ENCODE measurements at places on chromosomes 13 and 19.
A peak's percentile ranks its signal among the peaks of the same experiment; 100 is the strongest.

DNA sequence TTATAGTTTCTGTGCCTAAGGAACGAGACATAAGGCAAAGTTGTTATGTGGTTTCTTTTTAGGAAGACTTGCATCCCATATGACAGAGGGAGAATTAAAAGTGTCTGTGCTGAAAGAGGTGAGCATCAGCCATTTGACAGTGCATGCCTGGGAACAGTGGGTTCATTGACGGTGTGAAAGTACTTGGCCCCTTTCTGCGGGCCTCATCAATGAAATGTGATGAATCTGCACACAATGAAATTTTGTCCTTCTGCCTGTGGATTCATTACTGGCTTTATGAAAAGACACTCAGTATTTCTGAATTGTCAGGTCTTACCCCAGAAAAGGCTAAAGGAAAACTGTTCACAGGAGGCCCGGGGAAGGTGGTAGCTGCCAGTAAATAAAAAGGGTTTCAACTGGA lies 295.8 kb downstream of the FOXO1 start:
- DNase-seq = no peak

GRCh38 chr13:65085977-65086376 lies 2144.2 kb downstream of the PCDH9 start:
- DNase-seq = no peak

DNA sequence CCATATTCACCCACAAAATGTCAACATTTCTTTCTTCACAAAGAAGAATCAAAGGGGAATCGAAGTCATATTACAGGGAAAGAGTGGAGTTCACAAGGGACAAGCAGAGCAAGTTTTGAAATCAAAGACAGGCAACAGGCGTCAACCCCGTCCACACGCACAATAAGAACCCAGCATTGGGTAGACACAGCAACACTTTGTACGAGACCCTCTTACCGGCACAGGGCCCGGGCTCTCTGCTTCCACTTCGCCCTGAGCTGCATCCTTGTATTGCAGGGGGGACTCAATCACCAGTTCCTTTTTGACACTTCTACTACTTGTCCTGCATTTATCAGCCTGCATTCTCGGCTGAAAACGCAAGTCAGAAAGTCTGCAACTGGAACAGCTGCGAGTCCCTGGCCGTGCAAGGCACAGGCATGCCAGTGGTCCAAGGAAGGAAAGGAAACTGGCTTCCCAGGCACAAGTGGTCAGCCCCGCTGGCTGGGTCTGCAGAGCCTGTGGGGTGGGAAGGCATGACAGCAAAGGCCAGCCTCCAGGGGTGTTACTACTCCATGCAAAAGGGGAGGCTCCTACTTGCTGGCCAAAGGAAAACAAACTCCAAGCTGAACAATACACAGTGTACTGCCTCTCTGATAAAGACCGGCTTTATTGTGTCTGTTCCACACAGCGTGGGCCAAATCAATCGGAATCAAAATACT lies at the start of gene DOCK9:
Gene DOCK9 (minus strand): TSS at position 497 of the 698 bp plus-strand sequence. CDS start 155 bp downstream, at position 342.
- DNase-seq = no peak

DNA sequence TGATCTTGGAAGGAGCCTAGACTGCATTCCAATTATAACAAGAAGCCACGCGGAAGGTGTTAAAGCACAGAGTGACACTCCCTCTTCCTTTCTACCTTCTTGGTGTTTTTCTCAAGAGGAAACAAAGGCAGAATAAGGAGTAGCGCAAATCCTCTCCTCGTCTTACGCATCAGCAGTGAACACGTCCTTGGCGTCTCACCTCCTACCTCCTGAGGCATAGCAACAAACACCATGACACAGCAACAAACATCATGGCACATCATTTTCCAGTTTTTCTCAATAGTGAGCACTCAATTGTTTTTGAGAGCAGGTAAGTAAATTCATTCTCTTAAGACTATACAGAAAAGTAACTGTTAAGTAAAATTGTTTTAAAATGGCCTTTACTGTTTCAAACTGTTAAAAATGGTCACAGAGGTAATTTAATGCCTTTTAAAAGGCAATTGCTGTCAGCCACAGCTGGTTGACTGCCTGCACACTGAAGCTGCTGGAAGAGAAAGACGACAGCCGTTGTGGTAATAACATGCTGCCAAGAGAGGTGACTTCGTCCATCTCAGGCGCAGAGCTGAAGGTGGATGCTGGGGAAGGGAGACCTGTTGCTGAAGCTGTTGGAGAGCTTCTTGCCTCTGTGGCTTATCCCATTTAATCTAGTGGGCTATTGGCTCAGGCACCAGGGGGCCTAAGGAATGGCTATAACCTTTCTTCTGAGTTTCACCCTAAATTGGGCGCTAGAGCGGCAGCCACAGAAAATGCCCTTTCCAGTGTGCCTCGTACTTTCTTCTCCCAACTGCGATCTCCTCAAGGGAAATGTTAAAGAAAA lies 703.7 kb downstream of the UQCRFS1 start:
- no peak for DNase-seq

DNA sequence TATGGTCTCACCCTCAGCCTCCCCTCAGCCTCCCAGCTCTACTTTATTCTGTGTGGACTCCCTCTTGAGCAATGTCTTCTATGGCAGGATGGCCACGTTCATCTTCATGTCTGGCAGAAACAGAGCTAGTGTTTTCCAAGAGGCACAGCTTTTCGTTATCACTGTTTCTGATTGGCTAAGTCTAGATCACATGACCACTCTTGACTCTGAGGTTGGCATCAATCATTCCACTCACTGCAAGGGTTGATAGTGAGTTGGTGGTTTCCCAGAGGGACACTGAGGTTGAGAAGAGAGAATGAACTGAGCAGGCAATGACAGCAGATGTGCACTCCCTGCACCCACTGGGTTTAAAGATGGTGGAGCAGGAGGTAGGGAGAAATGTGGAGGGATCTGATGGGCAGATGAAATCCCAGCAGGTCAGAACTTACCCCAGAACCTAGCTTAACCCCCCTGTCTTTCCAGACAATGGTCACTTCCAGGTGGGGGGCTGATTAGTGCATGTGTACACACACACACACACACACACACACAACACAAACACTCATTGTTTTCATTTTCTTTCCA lies 26.3 kb upstream of the UQCRFS1 start:
- no peak for DNase-seq

DNA sequence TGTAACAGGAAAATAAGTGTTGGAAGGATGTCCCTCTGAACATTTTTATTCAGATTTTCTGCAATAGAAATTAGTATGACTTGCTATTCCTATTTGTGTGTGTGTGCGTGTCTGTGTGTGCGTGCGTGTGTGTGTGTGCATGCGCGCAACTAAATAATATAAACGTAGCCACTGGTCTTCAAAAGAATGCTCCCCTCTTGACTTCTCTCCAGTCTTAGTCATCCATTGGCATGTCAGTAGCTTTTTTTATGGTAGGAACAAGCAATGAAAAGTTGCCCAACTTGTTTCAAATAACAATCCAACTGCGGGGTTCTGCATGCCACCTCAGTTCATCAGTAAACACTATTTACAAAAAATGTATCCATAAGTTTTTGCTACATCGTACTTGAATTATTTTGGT lies 249.6 kb downstream of the GPC6 start:
- DNase-seq = no peak

DNA sequence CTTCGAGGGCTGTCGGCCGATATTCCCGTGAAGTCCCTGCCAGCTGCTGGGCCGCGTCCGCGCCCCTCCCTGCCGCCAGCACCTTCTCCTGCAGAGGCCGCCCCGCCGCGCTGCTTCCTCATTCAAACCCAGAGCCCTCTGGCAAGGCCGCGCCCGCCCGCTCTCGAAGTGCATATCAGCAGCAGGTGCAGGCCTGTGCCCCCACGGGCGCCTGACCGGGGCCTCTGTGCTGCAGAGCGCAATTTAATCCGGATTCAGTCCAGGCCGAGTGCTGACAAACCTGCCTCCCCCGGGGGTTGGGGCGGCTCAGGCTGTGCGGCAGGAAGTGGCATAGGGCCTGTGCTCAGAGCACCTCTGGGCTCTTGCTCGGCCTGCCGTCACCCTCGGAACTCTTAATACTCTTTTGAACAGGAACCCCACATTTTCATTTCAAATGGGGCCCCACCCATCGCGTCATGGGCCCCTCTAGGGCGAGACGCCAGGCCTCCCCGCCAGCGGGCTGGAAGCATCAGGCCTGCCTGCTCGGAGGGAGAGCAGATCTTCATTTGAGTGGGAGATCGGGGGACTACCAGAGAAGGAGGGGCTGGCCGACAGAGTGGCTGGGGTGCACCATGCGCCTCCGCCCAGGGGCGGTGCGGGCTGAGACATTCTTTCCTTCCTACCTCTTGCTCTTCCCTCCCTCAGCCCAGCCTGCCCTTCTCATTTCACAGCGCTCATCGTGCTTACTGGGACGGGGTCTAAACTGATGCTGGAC lies 125.7 kb downstream of the TNFRSF19 start:
- peak; percentile 37 for DNase-seq

GRCh38 chr19:31351056-31351854 lies 2.0 kb upstream of the TSHZ3 start:
- DNase-seq = no peak

DNA sequence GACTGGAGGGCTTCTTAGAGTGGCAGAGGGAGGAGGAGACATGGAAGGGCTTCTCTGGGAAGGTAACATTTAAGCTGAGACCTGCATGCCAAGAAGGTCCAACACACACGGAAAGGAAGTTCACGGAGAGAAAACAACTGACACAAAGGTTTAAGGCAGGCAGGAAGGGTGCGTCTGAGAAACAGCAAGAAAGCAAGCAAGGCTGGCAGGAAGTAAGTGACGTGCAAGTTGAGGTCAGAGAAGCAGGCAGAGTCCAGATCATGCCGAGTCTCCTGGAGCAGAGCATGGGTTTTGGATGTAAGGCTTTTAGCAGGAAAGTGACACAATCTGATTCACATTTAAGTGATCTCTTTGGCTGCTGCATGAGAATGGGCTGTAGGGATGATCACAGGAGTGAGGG lies 60.5 kb downstream of the ATP7B start:
- DNase-seq = peak; percentile 25

DNA sequence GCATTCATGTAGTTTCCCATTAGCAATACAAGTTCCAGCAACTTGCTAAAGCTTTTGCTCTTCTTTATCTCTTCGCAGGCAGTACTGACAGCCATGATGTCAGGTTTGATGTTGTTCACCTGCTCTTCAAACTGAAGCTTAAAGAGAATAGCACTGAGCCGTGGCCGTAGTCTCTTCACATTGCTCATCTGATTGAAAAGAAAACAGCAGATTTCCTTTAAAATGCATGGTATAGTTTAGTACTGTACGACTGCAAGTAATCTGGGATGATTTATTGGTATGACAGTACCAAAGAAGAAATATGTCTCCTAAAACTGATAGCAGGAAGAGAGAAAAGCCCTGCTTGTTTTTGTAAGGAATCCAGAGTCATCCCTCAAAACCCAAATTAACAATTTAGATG lies 284.4 kb downstream of the DIAPH3 start:
- DNase-seq = no peak

DNA sequence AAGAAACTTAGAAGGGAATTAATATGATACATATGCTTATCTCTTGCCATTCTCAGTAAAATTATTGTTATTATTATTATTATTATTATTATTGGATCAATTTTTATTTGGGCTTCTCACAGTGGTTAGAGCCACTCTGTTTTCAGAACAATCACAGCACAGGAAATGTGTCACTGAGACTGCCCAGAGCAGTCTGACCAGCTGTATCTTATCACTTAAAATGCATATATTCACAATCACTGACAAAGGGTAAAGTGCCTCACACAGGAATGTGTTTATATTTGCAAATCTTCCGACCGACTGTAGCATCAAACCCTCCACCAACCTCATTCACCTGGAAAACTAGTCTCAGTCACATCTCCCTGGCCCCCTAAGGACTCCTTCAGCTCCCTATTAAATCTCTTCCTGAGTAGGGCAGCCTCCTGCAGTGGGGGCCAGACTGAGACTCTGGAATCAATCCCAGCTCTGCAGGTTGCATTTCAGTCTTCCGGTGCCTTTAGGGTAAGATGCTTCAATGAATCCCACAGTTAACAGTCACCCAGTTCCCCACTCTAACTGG lies 738.3 kb upstream of the SLITRK5 start:
- no peak for DNase-seq

- DNase-seq = no peak
Measured at GRCh38 chr13:113998781-113999617, 25.1 kb upstream of the C13orf46 start.

DNA sequence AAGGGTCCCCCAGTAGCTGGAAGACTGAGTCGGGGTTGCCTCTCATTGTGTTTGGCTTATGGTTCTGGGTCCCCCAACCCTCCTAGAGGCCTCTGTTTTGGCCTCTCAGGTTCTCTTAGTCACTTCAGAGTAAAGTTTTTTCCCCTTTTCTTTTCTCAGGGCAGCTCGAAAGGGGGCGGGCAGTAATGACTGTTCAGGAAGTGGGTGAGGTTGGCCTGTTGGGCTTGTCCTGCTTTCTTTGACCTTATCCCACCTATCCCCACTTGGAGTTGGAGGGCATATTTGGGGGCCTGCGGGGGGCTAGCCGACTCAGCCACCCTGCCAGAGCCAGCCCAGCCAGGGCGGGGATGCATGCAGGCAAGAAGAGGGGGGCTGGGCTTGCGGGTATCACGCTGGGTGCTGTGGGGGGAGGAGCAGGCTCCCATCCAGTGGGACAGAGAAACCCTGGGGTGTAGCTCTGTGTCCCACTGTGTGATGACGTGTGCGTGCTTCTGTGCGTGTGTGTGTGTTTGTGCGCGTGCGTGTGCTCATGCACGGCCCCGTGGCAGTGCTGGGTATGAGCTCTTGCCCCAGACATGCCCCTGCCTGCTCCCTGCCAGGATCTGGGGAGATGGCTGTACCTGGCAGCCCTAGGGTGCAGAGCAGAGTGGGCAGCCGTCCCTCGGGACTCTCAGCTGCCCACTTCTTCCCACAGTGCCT lies 1.4 kb downstream of the CIC start:
- DNase-seq = peak; percentile 59

- no peak for DNase-seq
Measured at GRCh38 chr13:23985060-23985459, 87.8 kb upstream of the C1QTNF9B start.

- no peak for DNase-seq
Measured at GRCh38 chr19:4744451-4745174, 21.0 kb upstream of the DPP9 start.

- DNase-seq = no peak
Measured at GRCh38 chr13:28490061-28490460, 4.9 kb downstream of the FLT1 start.

- DNase-seq = no peak
Measured at GRCh38 chr19:50513746-50514345, at the start of gene ASPDH. Gene ASPDH, minus strand, starts transcription at chr19:50513913. Its CDS starts 90 bp downstream, at chr19:50513823.

- DNase-seq = no peak
Measured at GRCh38 chr19:18903156-18904037, 7.4 kb upstream of the CERS1 start.

GRCh38 chr19:30577551-30578105 lies 205.4 kb downstream of the ZNF536 start:
- no peak for DNase-seq

DNA sequence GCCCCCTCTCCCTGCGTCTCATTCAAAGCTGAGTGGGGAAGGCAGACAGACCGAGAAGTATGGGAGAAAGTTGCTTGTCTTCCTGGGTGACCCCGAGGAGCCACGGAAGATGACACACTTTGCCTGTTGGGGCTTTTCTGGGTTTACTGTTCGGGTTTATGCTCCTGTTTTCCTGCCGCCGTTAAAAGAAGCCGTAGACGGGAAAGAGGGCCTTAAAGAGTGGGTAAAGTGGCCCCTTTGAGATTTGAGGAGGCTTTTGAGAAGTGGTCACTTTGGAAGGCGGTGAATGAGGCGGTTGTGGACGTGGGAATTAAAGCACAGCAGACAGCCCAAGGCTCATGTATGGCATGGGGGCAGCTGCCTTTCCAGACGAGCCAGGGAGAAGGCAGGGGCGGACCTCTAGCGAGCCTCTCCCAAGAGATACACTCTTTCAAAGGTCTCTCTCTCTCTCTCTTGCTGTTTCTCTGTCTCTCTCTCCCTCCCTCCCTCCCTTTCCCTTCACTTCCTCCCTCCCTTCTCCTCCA lies 493 bp upstream of the LHFPL6 start:
- DNase-seq = no peak

GRCh38 chr13:100852146-100852545 lies 177.6 kb upstream of the TMTC4 start:
- no peak for DNase-seq
